Left cardiac atrium (tissue), 4 donors: ENCODE measurements at places on chromosomes 2 and 18. TPM values are rescaled to one million over a fixed set of nuclear protein-coding genes. Genes with fewer than 3 reads are reported as not detected.

DNA sequence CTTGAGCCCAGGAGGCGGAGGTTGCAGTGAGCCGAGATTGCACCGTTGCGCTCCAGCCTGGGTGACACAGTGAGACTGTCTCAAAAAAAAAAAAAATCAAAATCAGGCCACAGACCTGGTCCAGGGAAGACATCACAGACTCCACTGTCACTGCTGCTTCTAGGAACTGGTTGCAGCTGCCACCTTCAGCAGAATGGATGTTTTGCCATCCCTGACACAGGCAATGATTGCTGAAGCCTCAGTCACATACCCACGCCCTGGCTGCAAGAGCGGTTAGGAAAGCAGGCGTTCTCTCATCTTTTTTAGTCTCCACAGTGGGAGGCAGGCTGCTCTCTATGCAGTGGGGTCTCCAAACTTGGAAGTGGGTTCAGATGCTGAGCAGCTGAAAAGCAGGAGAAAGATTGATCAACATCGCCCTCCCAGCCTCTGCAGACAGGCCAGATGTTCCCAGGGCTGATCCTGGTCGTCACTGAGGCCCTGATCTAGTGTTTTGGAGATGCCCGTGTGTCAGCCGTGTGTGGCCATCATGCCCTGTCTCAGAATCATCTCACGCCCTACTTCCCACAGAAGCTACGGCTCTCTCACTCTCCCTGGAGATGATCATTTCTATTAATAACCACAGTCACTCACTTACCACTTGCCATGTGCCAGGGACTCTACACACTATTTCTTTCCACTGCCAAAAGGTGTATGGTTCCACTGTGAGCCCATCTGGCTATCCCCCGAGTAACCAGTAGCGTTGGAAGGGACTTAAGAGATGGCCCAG lies 91.8 kb downstream of the PLB1 start:
- DNase-seq: no peak

GRCh38 chr2:134247679-134248078 lies 6.2 kb upstream of the MGAT5 start:
- DNase-seq: no peak

DNA sequence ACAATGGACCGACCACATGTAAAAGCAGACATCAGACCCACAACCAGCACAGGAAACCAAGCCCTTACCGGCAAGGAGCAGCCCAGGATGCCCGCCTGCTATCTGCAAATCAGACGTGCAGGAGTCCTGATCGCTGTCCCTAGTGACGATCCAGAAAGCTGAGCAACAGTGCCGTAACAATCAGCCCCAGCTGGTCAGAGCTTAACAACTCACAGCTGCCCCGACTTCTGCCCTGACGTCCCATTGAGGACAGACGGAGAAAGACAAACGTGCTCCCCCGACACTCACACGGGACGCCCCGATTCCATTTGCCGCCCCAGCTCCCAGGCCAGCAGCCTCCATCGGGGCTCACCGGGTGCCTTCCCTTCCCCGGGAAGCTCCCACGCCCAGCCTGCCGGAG lies 39.8 kb upstream of the PXDN start:
- no peak for DNase-seq

The SPATA3 gene
- not detected for total RNA-seq

The DSC2 gene
- 18.0 TPM for total RNA-seq

- DNase-seq: no peak
These were observed 402.5 kb upstream of the TRIB2 start for GRCh38 chr2:12314127-12314760.

DNA sequence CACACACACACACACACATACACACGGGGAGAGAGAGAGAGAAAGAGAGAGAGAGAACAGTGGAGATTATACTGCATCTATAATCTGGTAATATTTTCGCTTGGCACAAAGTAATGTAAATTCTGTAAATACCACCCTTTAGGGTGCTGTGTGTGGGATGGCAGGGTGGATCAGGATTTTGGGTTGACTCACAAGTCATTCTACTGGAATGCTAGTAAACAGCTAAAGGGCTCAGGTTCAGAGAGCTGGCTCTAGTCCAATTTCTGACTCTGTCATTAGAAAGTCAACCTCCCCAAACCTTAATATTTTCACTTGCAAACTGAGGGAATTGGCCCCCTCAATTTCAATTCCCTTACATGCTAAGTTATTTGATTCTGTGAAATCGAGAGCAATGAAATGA lies 308.3 kb downstream of the TSN start:
- DNase-seq: no peak

DNA sequence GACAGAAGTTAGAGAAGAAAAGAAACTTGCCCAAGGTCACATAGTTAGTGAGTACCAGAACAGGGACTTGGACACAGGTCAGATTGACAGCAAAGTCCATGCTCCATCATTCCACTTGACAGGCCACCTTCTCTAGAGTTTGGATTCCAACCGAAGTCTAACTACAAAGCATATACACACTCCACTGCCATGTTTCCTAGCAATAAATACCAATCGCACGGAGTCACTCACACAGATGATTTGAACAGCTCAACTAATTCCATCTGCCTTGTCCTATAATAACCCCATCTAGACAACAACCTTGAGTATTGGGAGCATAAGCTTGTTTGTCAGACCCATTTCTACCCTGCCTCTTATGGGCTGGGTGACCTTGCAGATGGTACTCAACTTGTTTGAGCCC lies 334.6 kb upstream of the MGAT5 start:
- DNase-seq: no peak

GRCh38 chr2:103788389-103788788 lies 1026.6 kb downstream of the TMEM182 start:
- no peak for DNase-seq

DNA sequence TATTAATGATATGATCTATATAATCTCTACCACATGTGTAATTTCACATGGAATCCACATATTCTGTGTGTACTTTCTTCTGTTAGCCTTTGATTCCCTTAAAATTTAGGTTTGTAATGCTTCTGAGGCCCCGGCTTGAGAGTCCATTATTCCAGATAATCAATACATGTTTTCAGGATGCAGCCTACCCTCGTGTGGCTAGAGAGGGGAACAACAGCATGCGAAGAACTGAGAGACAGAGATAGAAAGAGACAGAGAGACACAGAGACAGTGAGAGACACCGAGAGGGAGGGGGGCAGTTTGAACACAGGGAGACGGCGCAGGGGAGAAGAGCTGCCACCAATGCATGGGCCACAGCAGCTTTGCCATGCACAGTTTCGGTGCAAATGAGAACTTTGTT lies 185.4 kb downstream of the SNTG2 start:
- DNase-seq: no peak

The SH3BP4 gene
- total RNA-seq: 15.1 TPM

DNA sequence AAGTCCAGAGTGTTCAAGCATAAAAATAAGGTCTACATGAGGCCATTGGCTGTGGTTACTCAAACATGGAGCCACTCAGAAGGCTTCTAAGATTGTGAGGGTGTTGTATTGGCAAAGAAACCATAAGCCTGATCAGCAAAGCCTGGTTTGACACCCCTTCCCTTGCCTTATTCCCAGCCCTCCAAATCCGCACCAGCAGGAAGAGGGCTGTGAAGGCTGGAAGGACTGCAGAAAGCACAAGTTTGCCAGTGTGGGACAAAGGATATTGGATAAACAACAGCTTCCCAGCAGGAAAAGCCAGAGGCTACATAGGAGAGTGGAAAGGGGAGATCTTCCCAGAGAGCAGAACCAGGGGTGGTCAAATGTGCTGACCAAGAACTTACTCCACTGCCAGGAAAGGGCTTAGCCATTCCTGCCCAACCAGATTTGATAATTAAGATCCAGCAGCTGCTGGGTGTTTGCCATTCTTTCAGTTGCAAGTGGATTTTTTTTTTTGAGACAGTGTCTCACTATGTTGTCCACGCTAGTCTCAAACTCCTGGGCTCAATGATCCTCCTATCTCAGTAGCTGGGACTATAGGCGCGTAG lies 1.5 kb upstream of the PRKAG3 start:
- DNase-seq: no peak

GRCh38 chr2:8581234-8581561 lies 100.7 kb upstream of the ID2 start:
- DNase-seq: no peak

- no peak for DNase-seq
These were observed 210.1 kb upstream of the STON1 start for GRCh38 chr2:48319863-48320262.

The XRCC5 gene
- total RNA-seq: 114 TPM

- peak; percentile 2 for DNase-seq
These were observed 190.6 kb downstream of the CTIF start for GRCh38 chr18:48729404-48729803.

DNA sequence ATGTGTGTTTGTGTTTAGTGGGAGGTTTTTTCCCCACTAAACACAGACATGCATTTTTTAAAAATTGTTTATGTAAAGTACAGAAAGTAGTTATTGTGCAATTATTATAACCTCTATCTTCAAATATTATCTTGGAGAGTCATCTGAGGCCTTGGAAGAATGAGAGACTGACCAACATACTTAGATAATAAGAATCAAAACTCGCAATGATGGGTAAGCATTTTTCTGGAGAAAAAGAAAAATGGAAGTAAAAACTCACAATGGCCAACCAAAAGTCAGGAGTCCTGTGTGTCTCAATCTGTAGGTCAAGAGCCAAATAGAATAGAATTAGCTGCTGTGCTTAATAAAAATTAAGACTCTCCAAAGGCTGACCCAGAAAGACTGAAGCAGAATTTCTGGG lies 43.0 kb downstream of the MEMO1 start:
- DNase-seq: no peak

The CHRNA1 gene
- not detected for total RNA-seq

DNA sequence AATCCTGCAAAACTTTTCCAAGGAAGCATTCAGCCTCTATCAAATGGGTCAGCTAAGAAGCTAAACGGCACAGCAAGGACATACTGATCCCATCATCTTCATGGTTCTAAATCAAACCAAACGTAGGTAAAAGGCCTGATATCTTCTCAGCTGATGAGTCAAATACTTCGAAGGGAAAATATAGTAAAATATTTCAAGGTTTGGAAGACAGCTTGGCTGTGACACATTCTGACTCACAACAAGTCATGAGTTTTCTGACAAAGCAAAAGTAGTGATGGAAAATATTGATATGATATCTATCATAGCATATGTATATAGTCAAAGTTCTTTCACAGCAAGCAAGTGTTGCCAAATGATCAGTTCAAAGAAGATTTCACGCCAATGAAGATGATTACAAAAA lies 31.5 kb downstream of the DOCK10 start:
- DNase-seq: no peak

The MEIS1 gene
- 32.4 TPM for total RNA-seq

The HOXD12 gene
- not detected for total RNA-seq

- no peak for DNase-seq
These were observed 37.2 kb upstream of the RTN4 start for GRCh38 chr2:55087501-55087900.

The MZT2B gene
- 259 TPM for total RNA-seq

The TCF23 gene
- not detected for total RNA-seq

- no peak for DNase-seq
These were observed 57.4 kb upstream of the LDAH start for GRCh38 chr2:20880221-20880771.

The ABCG8 gene
- total RNA-seq: not detected

DNA sequence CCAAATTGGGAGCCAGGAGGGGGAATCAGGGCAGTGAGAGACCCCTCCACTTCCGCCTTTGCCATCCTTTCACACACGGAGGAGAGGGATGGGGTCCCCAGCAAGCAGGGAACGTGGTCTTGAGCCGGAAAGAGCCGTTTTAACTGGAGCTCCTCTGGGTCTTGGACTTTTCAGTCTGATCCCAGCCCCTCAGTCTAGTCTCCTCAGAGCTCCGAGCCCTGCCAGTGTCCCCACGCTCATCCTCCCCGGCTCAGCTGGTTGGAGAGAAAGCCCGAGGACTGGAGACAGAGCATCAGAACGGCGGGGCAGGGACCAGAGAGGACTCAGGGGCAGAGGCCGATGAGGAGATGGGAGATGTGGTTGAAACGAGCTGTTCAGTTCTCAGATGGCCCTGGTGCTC lies 26.1 kb upstream of the OTOF start:
- no peak for DNase-seq

DNA sequence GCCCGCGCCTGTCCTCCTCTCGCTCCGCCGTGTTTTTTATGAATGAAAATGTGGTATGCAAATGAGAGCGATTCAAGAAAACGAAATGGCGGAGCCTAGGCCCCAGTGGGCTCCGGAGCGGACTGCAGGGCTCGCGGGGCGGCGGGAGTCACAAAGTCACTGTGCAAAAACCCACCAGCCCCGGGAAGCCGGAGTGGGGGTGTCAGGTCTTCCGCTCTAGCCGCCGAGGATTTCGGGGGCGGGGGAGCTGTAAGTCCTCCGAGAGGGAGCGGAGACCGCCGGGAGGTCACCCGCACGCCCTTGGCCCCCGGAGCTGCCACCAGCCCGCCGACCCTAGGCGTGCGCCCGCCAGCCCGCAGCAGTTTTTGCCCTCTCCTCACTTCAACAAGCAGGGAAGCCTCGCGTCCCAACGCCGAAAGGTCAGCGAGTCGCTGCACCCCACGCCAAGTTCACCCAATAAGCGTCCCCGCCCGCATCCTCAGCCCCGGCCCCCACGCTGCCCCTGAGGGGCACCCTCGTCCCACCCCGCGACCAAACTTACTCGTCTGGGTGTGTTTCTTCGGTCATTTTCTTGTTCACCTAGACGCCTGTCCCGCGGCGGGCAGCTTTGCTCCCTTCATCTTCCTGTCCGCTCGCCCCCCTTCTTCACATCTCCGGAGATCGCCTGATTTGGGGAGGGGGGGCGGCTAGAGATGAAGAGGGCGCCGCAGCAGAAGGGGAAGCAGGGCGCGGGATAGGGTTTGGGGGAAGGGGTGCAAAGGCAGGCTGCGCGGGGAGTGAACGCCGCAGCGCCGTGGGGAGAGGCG lies 775 bp downstream of the SPRED2 start:
- DNase-seq: peak; percentile 50

The KLHL30 gene
- total RNA-seq: 15.8 TPM

The CCBE1 gene
- 1.2 TPM for total RNA-seq

The C1GALT1C1L gene
- 2.7 TPM for total RNA-seq

DNA sequence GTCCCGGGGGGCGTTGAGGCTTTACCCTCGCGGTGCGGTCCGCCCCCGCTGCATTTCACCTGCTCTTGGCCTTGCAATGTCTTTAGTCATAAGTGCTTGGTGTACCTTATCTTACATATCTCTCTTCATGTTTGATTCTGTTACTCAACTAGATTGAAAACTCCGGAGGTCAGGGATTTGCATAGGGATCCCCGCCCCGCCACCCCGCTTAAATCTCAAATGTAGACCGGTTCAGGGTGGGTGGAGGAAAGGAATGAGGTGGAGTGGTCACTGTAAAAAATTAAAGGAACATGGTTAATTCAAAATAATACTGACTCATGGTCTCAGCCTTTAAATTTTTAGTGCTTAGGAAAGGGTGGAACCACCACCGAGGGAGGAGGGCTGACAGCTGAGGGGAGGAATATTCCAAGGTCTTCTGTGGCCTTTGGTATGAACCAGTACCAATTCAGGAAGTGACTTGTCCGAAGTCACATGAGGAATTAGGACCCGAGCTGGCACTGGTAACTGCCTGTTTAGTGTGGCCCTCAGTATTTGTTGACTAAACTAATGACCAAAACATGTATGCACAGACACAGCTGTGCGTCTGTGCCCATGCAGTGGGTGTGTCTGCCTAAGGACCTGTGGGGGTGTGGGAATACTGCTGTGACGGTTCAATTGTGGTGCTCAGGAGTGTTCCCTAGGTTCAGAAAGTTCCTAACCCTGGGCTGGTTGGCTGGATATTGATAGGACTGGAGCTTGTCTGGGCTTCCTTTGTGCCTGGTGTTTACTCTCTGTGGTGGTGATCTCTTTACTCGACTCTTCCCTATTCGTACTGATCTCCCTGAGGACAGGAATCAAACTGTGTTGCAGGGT lies 1.0 kb downstream of the PLEKHB2 start:
- peak; percentile 31 for DNase-seq

The MAP2 gene
- 6.6 TPM for total RNA-seq
